Mesendoderm (in vitro differentiated cells): ENCODE measurements at places on chromosomes 11 and 22.
A peak's percentile ranks its signal among the peaks of the same experiment; 100 is the strongest.

DNA sequence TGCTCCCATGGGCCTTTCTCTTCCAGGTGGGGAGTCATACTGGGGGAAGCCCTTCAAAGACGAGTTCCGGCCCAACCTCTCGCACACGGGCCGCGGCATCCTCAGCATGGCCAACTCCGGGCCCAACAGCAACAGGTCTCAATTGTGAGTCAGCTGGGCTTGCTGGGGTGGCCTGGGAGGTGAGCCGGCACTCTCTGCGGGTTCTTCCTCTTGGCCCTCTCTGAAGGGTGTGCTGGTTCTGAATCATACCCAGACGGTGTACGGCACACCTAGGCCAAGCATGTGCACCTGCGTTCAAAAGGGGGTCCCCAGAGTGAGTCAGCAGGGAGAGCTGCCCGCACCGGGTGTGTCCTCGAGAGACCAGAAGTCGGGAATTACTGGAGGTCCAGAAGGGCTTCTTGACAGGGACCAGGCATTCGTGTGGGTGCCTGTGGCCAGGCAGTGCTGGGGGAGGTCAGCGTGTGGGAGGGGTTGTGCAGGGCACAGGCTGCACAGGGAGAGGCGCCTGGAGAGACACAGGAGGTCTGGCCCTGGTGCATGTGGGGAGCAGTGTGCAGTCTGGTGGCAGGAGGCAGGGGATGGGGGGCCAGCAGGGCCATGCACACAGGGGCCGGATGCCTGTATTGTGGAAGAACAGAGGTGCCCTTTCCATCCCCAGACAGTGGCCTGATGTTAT, 23.0 kb downstream of the PPIL2 start:
- no peak for DNase-seq
- no peaks in the 10 kb centered on the region for H3K4me1 ChIP-seq
- peaks cover 3% of the 10 kb centered on the region for H3K36me3 ChIP-seq
- no peaks in the 10 kb centered on the region for H3K27me3 ChIP-seq
- H3K4me3 ChIP-seq, result no peak overlapping the region
- no peak overlapping the region for H3K27ac ChIP-seq

- no peak overlapping the region for H3K4me3 ChIP-seq
- peak; percentile 80 for DNase-seq
- no peaks in the 10 kb centered on the region for H3K36me3 ChIP-seq
- H3K27ac ChIP-seq, result no peak overlapping the region
- peaks cover 26% of the 10 kb centered on the region for H3K27me3 ChIP-seq
- H3K4me1 ChIP-seq, result no peaks in the 10 kb centered on the region
Observed at GRCh38 chr22:37428649-37429586, 1.6 kb upstream of the ELFN2 start.

- no peak overlapping the region for H3K4me3 ChIP-seq
- H3K27ac ChIP-seq, result no peak overlapping the region
- DNase-seq, result no peak
- no peaks in the 10 kb centered on the region for H3K36me3 ChIP-seq
- H3K27me3 ChIP-seq, result no peaks in the 10 kb centered on the region
- peaks cover 1% of the 10 kb centered on the region for H3K4me1 ChIP-seq
Observed at GRCh38 chr11:120330045-120330444, 4.9 kb downstream of the TLCD5 start.

DNA sequence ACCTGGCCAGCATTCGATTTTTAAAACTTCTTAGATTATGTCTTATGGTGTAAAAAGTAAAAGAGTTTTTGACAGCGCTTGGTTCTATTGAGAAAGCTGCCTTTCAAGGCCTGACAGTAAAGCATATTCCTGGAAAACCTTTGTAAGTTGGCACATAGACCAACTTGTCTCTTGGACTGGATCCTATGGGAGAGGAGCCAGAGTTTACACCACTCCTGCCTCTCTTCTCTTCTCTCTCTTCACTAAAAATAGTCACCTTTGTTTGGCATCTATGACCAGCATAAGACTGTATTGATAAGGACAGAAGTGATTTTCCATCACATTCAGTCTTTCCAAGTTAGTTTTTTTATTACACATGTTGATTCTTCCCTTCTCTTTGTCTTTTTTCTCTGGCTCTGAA, 33.7 kb downstream of the CSRP3 start:
- no peak overlapping the region for H3K27ac ChIP-seq
- no peaks in the 10 kb centered on the region for H3K36me3 ChIP-seq
- H3K27me3 ChIP-seq, result no peaks in the 10 kb centered on the region
- DNase-seq, result no peak
- H3K4me3 ChIP-seq, result no peak overlapping the region

GRCh38 chr11:21278840-21279239, 609.5 kb downstream of the NELL1 start:
- no peaks in the 10 kb centered on the region for H3K27me3 ChIP-seq
- no peak overlapping the region for H3K4me3 ChIP-seq
- no peak overlapping the region for H3K27ac ChIP-seq
- no peaks in the 10 kb centered on the region for H3K4me1 ChIP-seq

DNA sequence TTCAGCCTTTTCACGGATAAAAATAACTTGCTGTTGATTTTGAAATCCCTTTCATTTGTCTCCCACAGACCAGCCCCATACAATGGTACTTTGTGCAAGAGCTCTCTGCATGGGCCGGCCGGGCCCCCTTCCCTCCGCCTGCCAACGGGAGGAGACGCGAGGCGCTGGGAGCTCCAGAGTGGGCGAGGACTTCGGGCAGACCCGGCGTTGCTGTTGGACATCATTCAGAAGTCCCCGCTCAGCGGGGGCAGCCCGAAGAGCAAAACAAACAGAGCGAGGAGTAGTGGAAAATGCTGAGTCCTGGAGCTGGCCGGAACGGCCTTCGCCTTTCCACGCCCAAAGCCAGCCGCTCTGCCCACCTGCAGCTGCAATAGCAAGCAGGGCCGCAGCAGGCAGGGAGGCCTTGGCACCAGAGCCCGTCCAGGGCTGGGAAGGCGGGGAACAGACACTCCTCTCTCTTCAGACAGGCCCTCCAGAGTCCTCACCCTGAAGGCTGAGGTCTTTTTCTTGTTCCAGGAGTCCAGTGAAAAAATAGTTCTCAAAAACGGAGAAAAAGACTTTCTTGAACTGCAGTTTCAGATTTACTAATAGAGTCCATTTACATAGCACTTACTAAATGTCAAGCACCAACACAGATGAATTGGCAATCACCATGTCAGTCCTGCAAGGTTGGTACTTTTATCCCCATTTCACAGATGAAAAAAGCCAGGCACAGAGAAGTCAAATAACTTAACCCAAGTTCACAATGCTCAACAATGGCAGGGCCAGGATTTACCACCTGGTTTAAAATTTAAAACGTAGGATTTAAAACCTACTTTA, 135.5 kb downstream of the ETS1 start:
- no peaks in the 10 kb centered on the region for H3K27me3 ChIP-seq
- H3K4me1 ChIP-seq, result no peaks in the 10 kb centered on the region
- no peak overlapping the region for H3K4me3 ChIP-seq

- H3K4me1 ChIP-seq, result no peaks in the 10 kb centered on the region
- H3K27ac ChIP-seq, result no peak overlapping the region
- H3K36me3 ChIP-seq, result no peaks in the 10 kb centered on the region
- no peak for DNase-seq
Observed at GRCh38 chr11:112724496-112724790, 236.8 kb upstream of the NCAM1 start.
